HT-29 (cell line): ENCODE measurements at places on chromosomes 3 and 15. TPM values are rescaled to one million over a fixed set of nuclear protein-coding genes. Genes with fewer than 3 reads are reported as not detected.

DNA sequence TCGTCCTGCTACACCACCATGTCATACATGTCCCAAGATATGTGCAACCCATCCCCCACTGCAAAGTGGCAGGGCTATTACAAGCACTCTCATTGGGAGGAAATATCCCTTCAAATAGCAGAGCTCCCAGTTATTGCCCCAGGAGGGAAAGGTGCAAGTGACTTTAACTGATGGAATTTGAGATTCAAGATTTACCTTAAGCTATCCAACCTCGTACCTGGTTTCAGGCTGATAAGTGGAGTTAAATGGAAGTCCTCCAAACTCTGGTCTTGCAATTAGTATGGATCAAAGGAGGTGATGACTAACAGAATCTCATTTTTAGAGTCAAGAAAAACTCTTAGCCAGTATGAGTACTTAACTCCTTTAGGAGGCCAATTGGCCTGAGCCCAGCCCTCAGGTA is 2.1 kb downstream of the SLCO2A1 start:
- DNase-seq: no peak

Gene CDCP1
- 13.6 and 15.6 TPM in 2 replicates for total RNA-seq

Gene FBXL2
- total RNA-seq: not detected in 2 replicates

DNA sequence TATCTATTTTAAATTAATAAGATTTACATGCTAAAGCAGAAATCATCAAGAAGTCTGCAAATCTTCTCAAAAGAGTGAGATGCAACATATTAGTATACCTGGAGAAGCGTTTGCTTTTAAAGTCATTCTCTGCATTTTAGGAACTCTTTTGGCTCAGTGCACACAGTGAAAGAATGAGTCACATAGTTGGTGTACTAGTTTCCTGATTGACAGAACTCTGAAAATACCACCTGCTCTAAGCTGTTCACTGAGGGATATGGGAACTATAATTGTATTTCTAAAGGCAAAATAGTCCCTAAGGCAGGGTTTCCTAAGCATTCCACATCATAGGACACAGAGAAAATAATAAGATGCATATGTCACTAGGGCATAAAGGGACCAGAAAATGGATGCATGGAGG is 838.5 kb downstream of the DIPK2A start:
- DNase-seq: no peak

DNA sequence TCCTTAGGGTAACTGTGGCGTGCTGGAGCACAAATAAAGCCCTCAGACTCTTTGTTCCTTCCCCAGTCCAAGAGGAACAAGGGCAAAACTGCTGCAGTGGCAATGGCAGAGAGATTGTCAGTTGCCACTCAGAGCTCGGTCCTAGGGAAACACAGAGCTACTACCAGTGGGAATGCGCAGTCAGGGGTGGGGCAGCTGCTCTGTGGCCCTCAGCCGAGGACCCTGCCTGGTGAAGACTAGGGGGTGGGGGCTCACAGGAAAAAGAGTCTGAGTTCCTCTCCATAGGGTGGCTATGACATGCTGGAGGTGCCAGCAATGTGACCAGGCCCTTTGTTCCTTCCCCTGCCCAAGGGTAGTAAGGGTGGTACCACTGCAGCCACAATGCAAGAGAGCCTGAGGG is 43.8 kb downstream of the TMCO5A start:
- no peak for DNase-seq

Gene TMEM62
- total RNA-seq: 61.4 and 66.1 TPM in 2 replicates

GRCh38 chr3:44186111-44186672 is 55.5 kb upstream of the TOPAZ1 start:
- DNase-seq: no peak

Gene MELTF
- 4.1 and 15.3 TPM in 2 replicates for total RNA-seq

DNA sequence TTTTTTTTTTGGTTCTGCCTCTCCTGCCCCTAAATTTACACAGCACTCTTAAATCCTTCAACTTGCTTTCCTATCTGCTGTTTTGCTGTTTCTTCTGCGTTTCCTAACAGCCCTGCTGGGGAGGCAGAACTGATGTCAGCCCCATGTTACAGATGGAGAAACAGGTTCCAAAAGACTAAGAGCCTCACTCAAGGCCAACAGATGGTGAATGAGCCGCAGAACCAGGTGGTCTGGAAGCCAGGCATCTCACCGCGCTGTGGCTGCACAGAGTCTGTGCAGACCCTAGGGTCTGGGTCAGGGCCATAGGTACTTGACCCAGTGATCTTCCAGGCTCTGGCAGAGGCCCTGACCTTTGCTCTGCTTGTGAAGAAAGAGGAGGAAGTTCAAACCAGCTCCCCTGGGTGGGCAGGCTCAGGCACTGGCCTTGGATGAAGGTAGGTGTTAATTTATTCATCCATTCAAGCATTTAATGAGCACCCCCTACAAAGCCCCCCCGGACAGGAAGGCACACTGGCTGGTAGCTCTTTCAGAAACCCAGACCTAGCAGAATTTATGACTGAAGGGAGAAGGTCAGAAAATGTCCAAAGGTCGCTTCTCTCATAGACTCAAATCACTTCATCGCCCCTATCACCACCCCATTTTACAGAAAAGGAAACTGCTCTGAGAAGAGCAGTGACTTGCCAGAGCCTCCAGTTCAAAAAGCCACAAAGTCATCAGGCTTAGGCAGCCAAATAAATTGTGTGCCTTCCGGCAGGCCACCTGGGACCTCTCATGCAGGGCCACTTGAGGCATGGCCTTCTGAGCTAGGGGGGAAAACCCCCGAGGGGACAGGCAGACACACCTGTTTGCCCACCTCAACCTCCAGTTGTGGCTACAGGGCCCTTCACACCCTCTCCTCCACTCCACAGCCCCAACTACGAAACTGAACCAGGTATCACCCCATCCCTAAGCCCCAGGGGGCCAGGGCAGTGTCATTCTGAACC is 2.7 kb downstream of the CHDH start:
- DNase-seq: no peak

DNA sequence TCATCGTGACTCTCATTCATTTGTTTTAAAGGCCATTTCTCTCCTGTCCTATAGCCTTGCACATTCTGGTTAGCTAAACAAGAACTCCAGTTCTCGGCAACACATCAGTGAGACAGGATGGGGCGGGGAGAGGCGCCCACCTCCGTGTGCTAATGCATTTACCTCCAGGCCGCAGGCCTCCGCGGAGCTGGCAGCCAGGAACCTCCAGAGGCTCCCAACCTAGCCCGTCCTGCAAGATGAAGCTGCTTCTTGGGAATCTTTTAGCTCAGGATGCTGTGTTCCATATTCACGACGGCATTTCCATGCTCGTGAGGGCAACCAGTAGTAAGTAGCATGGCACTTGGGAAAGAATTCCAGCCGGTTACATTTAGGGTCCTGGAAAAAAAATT is 47.9 kb downstream of the RGMA start:
- no peak for DNase-seq

DNA sequence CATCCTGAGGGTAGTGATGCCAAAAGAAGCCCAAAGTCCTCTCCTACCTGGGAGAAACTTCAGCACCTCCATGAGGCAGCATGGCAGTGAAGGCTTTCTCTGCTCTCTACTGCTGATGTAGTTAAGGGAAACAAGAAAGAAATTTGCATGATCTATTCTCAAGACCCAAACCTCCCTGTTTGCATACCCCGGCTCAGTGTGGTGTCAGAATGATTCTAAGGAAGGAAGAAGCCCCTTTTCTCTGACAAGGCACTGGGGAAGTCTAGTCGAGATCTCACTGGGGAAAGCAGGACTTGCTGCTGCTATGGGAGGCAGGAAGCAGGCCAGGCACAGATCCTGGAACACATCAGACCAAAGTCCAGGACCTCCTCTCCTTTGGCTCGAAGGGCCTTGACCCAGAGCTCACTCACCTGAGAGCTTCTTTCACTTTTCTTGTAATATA is 89.4 kb upstream of the ICE2 start:
- no peak for DNase-seq

- DNase-seq: no peak
Observed at GRCh38 chr3:146814601-146815315, 209.6 kb upstream of the PLSCR5 start.

Gene CCRL2
- 7.4 and 9.7 TPM in 2 replicates for total RNA-seq

DNA sequence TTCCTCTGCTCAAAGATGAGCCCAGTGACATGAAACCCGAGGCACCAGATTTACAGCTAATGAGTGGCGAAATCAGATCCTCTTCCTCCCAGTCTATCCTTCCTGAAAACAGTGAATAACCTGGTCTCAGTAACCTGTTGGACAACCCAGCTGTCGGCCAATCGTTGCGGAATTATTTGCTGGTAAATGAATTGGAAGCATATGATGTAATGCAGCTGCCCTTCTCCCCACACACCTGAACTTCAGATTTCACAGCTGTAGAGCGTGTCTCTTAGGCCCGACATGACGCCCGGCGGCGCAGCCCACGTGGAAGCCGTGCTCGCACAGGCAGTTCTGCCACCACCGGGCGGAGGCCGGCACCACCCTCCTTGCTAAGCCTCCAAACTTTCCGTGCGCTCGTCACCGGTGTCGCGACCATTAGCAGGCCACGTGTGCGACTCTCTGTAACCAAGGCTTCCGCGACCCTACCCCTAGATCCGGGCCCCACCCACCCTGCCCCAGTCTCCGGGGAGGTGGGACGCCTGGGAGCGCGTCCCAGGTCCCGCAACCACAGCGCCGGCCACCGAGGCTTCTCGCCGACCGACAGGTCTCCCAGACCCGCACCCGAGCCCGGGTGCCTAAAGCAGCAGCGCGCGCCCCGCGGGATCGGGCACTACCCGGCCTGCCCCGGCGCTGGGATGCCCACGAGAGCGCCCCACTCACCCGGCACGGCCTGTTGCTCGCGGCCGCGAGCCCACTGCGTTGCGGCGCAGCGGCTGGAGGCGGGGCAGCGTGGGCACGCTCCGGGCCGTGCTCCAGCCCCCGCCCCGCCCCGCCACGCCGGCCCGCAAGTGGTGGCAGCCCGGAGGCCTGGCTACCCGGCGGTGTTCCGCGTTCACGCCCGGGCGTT is at the start of gene RIOX2:
Gene RIOX2, minus strand, starts transcription at position 753 of the 889 bp plus-strand sequence. CDS start 4,838 bp downstream, outside the sequence.
- DNase-seq: peak; percentile 91

Gene PLA2G4E
- total RNA-seq: not detected in 2 replicates

DNA sequence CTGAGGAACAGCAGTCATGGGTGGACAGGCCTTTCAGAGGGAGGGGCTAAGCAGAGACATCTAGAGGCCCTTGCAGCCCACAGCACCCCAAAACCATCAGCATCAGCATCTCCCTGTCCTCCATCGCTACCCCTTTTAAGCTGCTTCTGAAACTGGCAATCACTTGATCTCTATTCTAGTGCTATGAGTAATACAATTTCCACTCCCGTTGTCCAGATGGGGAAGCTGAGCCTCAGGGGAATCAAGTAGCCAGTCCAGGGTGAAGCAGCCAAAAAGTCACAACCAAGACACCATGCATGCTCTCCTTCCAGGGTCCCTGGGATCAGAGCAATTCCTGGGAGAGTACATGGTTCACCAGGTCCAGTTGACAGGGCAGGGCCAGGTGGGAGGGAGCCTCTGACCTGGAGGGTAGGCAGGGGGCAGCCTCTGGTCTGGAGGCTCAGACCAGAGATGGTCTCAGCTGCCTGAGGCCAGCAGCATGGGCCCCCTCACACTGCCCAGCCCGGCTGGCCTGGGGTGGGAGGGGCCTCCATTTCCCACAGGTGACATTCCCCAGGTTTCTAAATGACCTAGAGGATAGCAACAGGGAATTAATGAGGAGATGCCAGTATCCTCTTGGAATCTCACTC is 30.0 kb downstream of the KLHL25 start:
- DNase-seq: no peak

- DNase-seq: no peak
Observed at GRCh38 chr3:151171145-151171757, 31.8 kb downstream of the GPR171 start.

Gene WHAMM
- total RNA-seq: 5.2 and 6.4 TPM in 2 replicates

- DNase-seq: no peak
Observed at GRCh38 chr15:77475898-77476297, 55.2 kb downstream of the HMG20A start.

Gene MRPL3
- 259 and 260 TPM in 2 replicates for total RNA-seq

DNA sequence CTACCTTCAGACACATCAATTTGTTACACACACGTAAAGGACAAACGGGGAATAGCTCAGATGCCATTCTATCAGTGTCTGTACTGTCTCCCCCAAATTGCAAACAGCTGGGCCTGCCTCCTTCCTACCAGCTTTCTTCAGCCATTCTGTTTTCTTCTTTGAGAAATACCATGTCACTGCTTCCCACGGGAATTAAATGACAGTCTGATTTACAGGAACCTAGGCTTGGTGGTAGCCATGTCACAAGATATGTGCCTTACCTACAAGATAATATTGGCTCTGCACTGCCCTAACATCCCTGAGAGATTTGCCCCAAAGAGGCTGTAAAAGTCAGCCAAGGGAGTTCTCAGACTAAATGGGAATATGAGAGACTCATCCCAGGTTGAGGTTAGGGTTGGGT is 308.3 kb downstream of the LRTM1 start:
- no peak for DNase-seq

- DNase-seq: peak; percentile 55
Observed at GRCh38 chr15:72222393-72222792, 8.6 kb downstream of the PKM start.

DNA sequence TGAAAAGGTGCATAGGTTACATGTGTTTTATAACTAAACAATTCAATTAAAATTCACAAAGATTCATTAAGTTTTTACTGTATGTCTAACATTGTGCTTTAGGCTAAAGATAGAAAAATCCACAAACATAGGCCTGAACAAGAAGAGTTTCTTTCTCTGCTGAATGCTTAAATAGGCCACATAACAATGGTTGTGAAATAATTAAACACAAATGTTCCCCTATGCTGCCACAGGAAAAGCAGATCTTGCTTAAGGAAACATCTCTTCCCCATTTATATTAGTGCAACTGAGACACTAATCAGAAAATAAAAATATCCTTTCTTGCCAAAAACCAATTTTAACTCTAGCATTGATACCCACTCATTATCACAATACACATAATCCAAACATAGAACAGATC is 725.4 kb upstream of the DPPA4 start:
- DNase-seq: no peak

Gene INSYN1
- total RNA-seq: not detected in 2 replicates

Gene CD80
- total RNA-seq: not detected in 2 replicates

- DNase-seq: no peak
Observed at GRCh38 chr3:183211352-183211751, 41.7 kb upstream of the B3GNT5 start.

Gene MITF
- 0.08 TPM in 1 of 2 replicates, not detected in the other for total RNA-seq

- DNase-seq: no peak
Observed at GRCh38 chr15:64037116-64037515, 9.2 kb downstream of the DAPK2 start.

Gene DUOXA2
- total RNA-seq: not detected in 2 replicates

DNA sequence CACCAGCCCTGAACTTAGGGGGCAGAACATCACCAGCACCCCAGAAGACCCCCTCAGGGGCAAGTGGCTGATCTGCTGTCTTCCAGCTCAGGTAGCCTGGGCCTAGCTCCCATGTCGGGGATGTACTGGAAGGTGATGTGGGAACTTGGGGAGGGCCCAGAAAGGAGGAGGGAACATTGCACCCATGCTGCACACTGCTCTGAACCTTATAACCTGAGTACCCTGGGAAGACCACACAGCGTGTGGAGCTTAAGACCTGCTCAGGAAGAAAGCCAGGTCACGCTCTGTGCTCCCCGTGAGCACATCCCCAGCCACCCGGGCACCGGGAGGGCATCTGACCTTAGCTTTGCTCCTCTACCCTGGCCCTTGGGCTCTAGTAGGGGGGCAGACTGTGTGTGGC is 159.4 kb downstream of the ATP10A start:
- no peak for DNase-seq
